ENCODE measurements at places on chromosomes 7 and 10.
A peak's percentile ranks its signal among the peaks of the same experiment; 100 is the strongest.

- DNase-seq: no peak
Measured at GRCh38 chr7:90706072-90706716, 110.1 kb downstream of the CDK14 start.

DNA sequence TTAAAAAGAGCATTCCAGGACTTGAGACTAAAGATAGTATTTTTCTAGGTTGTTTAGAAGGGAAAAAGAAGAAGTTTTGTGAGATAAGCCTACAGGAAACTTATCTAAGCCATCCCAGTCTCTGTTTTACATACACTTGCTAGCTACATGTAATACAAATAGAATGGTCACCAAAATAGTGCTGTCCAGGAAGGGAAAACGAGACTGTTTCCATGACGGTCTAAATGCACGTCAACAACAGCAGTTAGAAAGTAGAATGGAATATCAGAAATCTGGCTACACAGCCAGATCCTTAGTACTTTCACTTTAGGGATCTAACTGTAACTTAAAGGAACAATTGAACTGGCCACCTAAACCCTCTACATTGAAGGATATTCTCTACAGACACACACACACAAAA lies 117.6 kb downstream of the TSPAN12 start:
- DNase-seq: no peak

GRCh38 chr7:46421441-46422230 lies 500.6 kb upstream of the IGFBP3 start:
- DNase-seq: no peak

- DNase-seq: no peak
Measured at GRCh38 chr7:116779931-116780330, 82.5 kb upstream of the CAPZA2 start.

DNA sequence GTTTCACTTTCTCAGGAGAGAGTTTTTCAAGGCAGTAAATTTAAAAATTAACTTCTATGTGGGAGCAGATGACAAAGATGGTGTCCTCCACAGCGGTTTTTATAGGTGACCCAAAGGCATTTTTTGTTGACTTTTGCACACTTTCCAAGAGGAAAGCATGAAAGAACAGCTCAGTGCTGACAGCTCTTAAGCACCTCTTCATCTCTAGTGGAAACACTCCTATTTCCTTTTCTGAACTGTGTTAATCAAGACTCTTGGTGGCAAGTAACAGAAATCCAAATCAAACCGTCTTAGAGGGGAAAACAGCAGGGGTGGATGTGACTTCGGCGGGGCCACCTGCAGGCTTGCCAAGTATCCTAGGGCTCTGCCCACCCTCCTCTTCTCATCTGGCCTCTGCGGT lies 71.8 kb upstream of the GATA3 start:
- DNase-seq: no peak

DNA sequence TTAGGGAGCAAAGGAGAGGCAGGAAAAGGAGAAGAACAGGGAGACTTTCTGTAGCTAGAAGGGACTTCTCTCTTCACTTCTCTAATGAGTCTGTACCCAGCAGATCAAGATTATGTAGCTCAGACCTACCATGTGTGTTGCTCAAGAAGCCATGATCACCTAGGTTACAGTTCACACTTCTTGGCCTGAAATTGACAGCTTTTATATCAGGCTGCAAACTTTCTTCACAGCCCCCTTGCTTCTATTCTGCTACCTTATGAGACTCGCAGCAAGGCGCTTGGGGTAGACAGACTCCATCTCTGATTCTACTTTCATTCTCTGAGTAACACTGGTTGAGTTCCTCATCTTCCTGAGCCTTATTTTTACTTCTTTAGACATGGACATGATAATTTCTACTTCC lies 19.6 kb upstream of the GIMAP2 start:
- no peak for DNase-seq

- no peak for DNase-seq
Measured at GRCh38 chr10:108338146-108338545, 1173.6 kb upstream of the SORCS1 start.

- no peak for DNase-seq
Measured at GRCh38 chr7:57399972-57400371, 50.0 kb upstream of the ZNF716 start.

GRCh38 chr7:106565428-106565827 lies 95.5 kb downstream of the CCDC71L start:
- DNase-seq: no peak

GRCh38 chr10:44589944-44590449 lies 205.1 kb upstream of the CXCL12 start:
- DNase-seq: no peak

DNA sequence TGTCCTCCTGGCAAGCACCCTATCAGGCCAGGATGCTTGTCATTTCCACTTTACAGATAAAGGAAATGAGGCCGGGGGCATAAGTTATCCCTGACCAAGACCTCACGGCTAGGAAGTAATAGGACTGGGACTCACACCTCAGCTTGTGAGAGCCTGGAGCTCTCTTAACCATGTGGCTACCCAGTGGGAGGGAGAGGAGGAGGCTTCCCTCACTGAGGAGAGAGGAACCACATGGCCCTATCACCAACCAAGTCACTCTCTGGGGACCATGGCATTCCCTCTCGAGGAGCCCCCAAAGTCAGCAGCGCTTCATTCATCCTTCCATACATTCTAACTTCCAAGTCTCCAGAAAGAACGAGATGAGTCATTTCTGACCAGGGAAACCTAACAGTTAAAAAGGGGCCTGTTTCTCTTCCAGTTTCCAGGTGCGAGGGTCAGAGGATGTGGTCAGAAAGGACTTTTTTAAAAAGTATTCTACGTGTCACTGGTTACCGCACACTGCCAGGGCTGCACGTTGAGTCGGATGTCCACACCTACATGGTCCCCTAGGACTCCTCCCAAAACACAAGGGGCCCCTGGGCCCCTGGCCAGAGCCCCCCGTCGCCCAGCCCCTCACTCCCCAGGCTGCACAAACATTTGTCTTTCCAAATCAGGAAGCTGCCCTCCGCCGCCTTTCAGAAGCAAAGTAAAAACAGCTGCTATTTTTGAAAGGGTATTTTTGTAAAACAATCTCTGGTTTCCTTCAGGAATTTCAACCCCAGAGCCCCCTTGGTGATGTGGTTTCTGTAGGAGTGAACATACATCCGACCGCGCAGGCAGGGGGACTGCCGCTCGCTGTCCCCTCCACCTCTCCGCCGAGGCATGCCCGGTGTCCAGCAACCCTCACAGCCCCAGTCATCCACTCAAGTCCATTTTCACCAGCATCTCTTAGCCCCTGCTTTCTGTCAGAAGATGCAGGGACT lies 128.2 kb upstream of the CHST15 start:
- no peak for DNase-seq

DNA sequence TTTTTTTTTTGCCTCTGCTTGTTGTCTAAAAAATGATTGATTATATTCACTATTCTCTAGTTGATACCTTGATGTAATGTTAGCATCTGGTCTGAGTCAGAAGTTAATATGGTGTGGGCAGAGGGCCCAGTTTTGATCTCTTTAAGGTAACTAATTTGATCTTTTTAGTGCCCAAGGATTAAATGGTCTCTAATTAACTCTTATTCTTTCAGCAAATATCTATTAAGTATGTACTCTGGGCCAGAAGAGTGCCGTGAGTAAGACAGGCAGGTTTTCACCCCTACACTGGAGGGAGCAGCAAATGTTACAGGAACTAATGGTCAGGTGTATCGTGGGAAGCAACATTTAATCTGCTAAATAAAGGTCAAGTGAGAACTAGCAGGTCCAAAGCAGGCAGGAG lies 144.6 kb upstream of the COL1A2 start:
- no peak for DNase-seq

DNA sequence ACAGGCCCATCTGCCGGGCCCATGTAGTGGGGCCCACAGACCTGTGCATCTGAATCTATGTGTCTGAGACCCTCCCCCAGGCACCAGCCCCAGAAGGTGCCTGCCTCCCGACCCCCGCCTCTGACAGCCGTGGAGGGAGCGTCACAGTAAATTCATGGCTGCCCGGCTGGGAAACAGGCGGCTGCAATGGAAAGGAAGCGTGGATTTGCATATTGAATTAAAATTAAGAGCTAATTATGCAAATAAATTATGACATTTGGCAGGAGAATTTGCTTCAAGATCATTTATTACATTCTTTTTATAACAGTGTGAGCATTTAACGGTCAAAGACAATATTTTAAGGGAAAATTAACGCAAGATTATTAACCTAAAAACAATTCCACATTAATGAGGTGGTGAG lies 92.3 kb downstream of the HIF1AN start:
- no peak for DNase-seq

DNA sequence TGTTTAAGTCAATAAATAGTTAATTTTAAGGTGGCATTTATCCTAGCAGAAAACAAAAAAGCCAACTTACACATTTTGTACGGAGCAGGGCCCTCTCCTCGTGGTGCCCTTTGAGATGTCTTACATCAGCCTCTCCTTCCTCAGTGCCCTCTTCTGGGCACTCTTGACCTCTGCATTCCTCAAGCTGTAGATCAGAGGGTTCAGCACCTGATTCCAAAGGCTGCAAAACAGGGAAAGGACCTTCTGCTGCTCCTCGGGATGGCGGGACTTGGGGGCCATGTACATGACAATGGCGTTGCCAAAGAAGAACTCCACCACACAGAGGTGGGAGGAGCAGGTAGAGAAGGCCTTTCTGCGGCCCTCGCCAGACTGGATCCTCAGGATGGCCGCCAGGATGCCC lies 4.6 kb upstream of the OR2A14 start:
- DNase-seq: no peak

GRCh38 chr7:151008511-151009323 lies 15.6 kb downstream of the ATG9B start:
- peak; percentile 92 for DNase-seq

DNA sequence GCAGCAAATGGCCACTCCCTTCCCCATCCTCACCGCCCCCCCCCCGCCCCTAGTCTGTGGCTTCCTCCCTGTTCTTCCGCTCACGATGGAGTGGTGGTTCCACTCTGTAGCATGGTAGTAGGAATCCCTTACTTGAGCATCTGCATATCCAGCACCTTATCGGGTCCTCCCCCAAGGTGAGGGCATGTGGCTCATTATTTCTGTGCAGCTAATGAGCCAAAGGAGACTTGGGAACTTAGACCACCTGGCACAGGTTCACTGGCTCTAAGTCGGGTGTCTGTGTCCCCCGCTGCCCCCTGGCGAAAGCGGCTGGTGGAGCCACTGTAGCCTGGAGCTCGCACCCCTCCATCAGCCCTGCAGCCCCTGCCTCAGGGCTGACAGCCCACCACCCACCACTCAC lies 22.8 kb upstream of the GPR26 start:
- no peak for DNase-seq

DNA sequence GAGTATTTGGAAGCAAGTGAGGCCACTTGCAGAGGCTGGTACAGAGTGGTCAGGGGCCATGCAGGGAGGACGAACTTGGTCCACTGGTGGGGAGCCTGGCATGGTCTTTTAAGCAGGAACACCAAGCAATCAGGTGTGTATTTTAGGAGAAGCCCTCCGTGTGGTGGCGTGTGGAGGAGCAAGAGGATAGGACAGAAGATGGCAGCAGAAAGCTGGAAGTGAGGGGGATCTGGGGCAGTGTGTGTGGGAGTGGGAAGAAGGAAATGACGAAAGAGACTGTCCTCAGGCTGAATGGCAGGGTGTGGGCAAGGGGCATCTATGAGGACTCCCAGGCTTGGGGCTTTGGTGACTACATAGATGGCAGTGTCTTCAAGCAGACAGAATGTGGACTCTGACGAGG lies 51.2 kb downstream of the TEX36 start:
- no peak for DNase-seq

DNA sequence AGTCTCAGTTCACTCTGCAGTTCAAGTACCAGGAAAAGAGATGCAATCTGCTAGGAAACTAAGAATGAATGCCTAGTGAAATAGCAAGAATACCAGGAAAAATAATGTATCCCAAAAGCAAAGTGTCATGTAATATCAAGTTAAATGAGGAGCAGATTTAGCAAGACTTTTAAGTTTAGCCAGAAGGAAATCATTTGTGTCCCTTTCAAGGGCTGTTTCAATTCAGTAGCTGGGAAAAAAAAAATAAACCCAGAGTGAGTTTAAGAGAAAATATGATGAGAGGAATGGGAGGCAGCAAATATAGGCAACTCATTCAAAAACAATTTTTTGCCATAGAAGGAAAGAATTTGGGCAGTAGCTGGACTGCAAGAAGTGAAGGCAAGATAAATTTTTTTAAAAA lies 135.8 kb downstream of the DGKB start:
- no peak for DNase-seq

DNA sequence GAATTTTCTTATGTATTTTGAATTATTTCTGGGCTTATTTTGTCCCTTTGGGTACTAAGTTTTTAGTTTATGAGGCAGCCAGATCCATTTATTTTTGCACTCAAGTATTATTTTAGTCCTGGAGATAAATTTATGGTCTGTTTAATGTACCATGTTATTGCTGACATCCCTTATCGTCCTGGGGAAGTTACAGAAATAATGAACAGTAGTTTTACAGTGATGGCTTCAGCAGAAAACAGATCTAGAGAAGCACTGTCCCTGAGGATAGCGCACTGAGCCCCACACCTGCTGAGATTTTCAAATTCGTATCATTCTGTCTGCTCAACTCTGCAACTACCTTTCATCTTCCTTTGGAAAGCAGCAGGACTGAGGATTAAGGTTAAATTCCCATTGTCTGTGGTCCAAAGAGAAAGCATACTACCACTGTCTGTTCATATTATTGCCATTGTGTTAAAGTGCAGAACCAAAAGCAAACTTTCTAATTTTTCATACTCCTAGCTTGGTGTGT lies 168.3 kb downstream of the SNX13 start:
- DNase-seq: no peak

DNA sequence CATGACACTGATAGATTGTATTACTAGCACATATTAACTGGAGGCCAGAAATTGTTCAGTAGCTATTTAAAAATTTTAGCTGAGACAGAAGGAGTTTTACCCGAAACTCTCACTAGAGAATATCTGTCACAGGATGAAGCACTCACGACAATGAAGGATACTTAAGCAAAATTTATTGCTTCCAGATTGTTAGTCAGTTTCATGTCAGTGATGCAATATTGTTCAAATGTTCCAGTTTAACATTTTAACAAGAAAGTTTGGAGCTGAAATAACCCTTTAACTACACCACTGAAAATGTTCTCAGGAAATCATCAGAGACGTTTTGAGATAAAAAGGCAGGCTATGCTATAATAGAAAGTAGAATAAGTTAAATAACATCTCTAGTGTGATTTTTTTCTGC lies 15.0 kb upstream of the CADPS2 start:
- DNase-seq: no peak

DNA sequence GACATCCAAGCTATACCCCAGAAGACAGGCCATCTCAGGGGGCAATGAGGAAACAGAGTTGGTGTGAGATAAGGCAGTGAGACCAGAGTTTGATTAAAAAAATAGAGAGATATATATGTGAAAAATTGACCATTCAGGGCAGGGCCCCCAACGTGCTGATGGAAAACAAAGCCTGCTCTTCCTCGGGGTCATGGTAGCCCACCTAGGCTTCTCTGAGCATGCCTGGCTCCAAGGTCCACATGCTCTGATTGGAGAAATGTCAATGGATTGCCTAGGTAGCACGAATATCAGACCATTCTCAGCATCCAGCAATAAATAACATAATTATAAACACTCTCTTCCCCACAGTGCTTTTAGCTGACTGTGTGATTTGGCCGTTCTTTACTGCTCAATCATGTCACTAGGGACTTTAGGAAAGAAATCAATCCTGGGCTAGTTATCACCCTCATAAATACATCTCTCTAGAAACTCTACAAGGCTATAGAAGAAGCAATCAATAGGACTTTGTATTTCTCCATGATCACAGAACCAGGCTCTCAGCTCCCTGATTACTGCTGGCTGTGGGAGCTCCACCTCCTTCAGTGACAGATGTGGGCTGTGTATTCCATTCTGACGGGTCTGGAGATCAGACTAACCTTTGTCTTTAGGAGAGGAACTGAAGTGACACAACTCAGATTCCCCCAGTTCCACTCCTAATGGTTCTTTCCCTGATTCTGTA lies 766.4 kb downstream of the GRID1 start:
- no peak for DNase-seq

GRCh38 chr10:122163174-122164022 lies 107.7 kb upstream of the BTBD16 start:
- no peak for DNase-seq

All from HuH-7.5 (cell line).